ENCODE measurements at places on chromosomes 5 and 9.

DNA sequence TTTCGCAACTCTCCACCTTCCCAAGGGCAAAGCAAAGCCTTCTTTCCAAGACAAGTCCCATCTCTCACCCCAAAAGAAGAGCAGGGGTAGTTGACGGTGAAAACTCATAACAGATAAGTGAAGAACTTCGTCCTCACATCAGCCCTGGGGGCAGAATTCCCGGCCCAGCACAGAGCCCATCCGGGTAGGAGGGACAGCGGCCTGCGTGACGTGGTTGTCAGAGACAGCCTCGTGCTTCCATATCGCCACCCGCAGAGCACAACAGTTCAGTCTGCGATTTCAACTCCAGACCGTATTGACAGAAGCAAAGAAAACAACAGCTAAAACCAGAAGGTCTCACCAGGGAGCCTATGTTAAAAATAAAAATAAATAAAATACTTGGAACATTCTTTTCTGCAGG is 273.2 kb downstream of the SYK start:
- DNase-seq = no peak

- DNase-seq = no peak
These were observed 746.6 kb downstream of the TAF11L14 start for GRCh38 chr5:18380729-18381362.

DNA sequence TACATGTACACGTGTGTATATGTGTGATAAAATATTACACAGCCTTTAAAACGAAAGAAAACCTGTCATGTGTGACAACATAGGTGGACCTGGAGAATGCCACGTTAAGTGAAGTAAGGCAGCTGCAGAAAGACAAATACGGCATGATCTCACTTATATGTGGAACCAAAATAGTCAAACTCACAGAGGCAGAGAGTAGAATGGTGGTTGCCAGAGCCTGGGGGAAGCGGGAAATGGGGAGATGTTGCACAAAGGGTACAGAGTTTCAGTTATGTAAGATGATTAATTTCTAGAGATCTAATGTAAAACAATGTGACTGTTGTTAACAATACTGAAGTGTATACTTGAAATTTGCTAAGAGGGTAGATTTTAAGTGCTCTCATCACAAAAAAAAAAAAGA is 34.8 kb downstream of the ADAMTS12 start:
- DNase-seq = no peak

GRCh38 chr9:7289773-7290172 is 509.8 kb downstream of the DMAC1 start:
- no peak for DNase-seq

GRCh38 chr9:124357721-124358361 is 57.4 kb downstream of the PSMB7 start:
- no peak for DNase-seq

DNA sequence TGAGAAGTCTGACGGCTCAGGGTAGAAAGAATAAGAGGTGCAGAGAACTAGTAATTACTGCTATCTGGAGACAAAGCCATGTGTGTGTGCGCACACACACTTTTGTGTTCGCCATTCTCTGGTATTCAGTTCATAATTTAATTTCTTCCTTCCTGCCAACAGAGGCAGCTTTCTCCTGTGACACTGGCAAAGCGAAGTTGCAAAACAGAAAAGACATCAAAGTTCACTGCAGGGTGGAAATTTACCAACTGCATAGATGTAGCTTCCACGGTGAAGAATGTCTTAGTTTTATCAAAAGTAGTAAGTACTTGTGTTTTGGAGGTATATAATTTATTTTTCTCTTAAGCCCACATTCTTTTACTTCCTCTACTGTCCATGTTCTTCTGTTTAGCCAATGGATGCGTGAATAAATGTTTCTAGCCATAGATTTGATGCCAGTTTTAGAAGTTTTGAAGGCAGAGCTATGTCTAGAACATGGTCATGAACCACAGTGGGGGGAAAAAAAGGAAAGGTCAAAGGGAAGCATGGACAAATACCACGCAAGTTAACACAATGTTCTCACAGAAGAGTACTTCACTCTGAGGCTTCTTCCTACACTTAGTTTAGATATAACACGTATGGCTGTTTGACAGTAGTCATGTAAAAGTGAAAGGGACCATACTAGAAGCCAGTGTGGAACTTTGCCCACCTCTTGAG is 536.5 kb upstream of the GRIA1 start:
- no peak for DNase-seq

GRCh38 chr9:78954286-78954685 is 617.5 kb upstream of the TLE4 start:
- no peak for DNase-seq

All from CD4-positive, alpha-beta T cell treated with Interleukin-4 for 4 hours (primary cell).